Stimulated activated naive CD8-positive, alpha-beta T cell treated with anti-CD3 and anti-CD28 coated beads, Interleukin-15, amount 100 ng/mL, for 72 hours (primary cell): ENCODE measurements at places on chromosomes 7 and 10.

GRCh38 chr7:155753446-155753965, 58.8 kb downstream of the SHH start:
- DNase-seq: no peak

DNA sequence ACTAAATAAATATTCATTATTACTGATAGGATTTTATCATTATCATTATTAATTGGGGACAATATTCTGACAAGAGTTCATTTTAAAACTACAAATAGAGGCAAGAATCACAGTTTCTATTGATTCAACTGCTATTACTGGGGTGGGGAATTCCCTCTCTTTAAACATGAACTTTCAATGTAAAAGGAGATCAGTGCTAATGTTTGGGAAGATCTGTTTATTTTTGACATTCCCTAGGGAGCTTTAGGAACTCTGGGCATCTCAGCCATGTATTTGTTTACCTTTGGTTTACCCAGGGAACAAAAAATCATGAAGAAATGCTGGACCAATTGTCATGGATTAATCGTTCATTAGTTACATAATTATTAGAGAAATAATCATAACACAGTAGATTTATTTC, 443.2 kb upstream of the AKR1E2 start:
- DNase-seq: no peak

GRCh38 chr7:74344132-74344496, 54.9 kb downstream of the CLIP2 start:
- DNase-seq: no peak

GRCh38 chr10:15540727-15541126, 169.6 kb upstream of the FAM171A1 start:
- no peak for DNase-seq

DNA sequence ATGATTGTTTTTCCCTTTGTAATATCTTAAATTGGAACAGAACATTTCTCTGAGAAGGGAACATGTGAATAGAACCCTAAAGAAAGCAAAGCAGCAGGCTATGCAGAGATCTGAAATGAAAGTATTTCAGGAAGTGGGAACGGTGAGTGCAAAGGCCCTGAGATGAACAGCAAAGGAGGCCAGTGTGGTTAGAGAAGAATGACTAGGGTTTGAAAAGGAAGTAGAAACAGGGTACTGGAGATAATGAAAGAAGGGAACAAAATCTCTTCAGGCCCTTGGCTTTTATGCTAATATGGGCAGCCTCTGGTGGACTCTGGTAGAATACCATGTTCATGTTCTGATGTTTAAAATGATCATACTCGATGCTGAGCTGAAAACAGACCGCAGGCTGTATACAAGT, 22.2 kb downstream of the ARHGAP21 start:
- no peak for DNase-seq

DNA sequence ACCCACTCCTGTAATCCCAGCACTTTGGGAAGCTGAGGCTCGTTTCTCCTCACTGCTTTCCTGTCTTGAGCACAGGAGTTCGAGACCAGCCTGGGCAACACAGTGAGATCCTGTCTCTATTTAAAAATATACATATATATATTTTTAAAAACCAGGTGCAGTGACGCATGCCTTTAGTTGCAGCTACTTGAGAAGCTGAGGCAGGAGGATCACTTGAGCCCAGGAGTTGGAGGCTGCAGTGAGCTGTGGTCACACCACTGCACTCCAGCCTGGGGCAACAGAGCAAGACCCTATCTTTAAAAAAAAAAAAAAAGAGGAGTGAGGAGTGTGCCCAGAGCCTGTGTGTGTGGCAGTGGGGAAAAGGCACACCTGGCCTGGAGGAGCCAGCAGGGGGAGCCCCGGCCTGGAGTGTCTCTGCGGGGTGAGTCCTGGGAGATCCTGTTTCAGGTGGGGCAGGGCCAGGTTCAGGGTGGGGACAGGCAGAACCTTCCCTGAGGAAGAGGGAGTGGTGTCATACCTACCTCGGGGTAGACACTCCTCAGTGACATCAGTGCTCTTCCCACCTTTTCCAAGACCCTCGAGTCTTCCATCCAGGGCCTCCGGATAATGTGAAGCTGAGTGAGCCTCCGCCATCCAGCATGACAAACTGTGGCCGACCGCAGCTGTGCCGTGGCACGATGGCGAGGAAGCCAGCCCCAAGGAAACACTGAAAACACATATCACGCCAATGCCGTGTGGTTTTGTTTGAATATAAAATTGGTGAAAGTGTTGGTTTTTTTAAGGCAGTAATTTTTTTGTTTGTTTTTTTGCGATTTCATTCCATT, 9.0 kb upstream of the ARPC1B start:
- DNase-seq: peak; percentile 50

DNA sequence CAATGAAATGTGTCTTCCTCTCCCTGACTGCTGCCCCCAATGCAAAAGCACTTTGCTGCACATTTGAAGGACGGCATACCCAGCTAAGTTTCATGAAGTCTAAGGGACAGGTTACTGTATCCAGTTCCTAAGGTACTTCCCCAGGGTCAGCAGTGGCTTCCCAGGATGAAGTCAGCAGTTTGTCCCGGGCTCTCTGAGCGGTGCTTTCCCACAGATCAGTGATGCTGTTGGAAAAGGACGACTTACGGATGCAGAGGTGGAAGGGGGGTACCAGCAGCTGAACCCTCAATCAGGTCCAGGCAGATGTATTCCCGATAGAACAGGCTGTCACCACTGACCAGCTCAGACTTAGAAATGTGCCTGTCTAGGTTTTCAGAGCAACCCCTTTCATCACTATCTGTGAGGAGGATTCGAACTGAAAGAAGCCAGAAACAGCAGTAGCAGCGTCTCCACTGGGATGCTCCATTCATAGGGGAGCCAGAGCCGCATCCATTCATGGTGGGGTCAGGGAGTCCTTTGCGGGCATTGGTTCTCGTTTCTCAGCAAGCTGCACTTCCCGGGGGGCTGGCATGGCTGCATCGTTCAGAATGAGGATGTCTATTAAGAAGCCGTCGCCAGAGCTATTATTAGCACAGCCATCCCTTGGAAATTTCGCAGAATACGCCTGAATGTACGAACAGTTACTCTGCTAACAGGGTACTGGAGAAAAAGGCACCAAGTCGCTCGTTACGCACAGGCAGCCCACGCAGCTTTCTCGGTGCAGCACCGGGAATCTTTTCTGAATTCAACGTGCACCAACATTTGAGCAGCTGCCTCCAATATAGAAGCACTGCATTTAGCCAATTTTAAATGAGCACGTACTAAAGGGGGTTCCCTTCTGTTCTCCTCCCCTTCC, 303.7 kb downstream of the PRPF18 start:
- no peak for DNase-seq

GRCh38 chr7:17523813-17524739, 225.6 kb downstream of the AHR start:
- no peak for DNase-seq

GRCh38 chr10:80526218-80526617, 11.5 kb upstream of the SH2D4B start:
- DNase-seq: no peak

DNA sequence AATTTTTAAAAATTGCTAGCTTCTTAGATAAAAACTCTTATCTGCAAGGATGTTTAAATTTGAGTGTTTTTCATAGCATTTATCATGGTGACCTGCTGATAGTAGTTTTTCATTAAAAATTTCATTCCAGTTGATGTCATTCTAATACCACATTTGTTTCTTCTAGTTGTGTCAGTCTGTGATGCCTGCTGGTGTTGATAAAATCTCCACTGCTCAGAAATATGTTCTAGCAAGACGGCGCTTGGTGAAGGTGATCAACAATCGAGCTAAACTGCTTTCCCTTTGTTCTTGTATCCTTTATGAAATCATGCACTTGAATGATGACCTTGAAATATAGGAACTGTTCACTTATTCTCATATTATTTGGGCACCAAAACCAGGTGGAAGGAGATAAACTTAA, 17.6 kb upstream of the STMP1 start:
- no peak for DNase-seq

GRCh38 chr7:139559364-139560105, 36.0 kb downstream of the CLEC2L start:
- DNase-seq: no peak

- DNase-seq: no peak
Observed at GRCh38 chr10:113216102-113216501, 266.1 kb downstream of the TCF7L2 start.

GRCh38 chr7:73967832-73968290, 60.1 kb upstream of the ELN start:
- no peak for DNase-seq
